ENCODE measurements at places on chromosomes 13 and 19.

DNA sequence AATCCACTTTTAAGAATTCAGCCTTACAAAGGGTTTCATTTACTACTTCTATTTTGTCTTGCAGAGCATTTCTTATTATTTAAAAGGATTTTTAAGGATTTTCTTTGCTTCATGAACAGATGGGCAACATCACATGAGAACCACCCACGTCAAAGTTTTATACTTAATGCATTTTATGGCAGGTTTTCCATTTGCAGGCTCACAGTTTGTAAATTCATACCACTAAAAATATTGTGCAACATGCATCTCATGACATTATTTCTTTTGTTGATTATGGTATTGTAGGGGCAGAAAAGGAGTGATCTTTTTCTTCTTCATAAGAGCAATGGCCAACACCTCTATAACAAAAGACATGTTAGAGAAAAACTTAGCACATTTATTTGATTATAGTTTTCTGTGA, 554.0 kb upstream of the SPRY2 start:
- DNase-seq = no peak

- DNase-seq = no peak
These were observed 1780.5 kb upstream of the MIR17HG start for GRCh38 chr13:89567025-89567424.

DNA sequence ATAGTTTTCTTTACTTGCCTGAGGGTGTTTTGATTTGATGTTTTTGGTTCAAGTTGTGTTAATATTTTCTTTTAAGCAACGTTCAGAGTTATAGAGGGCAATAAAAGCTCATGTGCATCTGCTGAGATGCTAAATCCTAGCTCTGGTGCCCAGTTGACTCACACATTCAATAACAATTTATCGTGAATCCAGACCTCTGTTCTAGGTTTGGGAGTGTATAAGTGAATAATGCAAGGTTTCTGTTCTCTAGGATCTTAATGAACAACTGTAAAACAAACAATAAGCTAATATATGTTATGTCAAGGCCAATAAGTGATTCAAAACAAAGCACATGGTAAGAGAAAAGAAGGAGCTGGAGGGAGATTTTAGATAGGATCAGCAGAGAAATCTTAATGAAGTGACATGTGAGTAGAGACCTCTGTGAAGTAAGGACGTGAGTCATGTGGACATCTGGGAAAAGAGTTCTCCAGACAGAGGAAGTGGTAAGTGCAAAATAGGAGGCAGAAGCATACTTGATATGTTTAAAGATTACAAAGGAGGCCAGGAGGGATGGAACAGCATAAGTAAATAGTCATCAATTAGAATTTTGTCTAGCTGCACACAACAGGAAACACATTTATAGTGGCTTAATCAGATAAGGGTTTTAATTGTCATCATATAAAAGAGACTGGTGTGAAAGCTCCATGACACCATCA, 278.5 kb upstream of the HTR2A start:
- peak; percentile 60 for DNase-seq

DNA sequence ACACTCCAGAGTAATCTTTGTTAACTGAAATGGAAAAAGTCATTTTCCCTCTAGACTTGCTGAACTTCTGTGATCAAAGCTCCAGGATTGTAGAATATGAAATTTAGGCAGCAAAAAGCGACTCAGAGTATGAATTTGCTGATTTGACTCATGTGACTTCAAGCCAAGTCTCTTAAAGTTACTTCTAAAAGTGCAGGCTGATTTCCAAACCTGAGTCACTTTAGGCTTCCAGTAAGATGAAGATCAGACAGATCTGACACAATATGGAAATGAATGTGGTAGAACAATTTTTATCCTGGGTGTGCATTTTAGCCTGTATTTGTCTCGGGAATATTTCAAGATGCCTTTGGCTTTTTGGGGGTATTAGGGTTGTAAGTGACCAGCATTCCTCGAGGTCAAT, 151.0 kb upstream of the TMTC4 start:
- no peak for DNase-seq

- DNase-seq = no peak
These were observed 112.5 kb upstream of the UQCRFS1 start for GRCh38 chr19:29325241-29325975.

GRCh38 chr13:55516610-55517009, 1624.1 kb upstream of the PRR20A start:
- DNase-seq = no peak
